ENCODE measurements at places on chromosomes 11 and 22.

DNA sequence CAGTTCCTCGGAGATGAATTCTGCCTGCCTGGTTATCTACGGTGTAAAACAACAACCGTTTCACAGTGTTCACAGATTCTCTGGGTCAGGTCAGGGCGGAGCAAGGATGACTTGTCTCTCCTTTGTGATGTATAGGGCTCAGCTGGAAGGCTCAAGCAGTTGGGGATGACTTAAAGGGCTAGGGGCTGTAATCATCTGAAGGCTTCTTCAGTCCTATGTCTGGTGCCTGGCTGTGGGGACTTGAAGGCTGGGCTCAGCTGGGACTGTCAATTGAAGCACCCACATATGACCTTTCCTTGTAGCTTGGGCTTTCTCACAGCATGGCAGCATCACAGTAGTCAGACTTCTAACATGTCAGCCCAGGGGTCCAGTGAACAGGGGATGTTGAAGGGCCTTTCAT lies 29.3 kb downstream of the EIF3F start:
- DNase-seq: no peak

DNA sequence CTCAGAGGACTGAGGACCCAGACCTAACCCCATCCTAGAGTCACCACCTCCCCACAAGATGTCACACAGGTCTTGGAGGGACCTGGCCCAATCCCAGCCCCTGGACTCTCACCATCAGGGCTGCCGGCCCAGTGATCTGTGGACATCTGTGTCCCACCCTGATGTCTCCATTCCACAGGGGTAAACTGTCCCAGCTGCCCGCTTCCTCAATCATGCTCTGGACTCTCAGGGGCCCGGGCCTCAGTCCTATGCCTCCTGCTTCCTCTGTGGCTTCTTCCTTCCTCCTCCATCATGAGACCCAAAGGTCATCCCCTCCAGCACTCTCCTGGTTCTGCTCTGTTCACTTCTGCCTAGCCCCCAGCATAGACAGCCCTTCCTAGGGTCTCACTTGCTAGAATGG lies 32.2 kb downstream of the ARAP1 start:
- no peak for DNase-seq

DNA sequence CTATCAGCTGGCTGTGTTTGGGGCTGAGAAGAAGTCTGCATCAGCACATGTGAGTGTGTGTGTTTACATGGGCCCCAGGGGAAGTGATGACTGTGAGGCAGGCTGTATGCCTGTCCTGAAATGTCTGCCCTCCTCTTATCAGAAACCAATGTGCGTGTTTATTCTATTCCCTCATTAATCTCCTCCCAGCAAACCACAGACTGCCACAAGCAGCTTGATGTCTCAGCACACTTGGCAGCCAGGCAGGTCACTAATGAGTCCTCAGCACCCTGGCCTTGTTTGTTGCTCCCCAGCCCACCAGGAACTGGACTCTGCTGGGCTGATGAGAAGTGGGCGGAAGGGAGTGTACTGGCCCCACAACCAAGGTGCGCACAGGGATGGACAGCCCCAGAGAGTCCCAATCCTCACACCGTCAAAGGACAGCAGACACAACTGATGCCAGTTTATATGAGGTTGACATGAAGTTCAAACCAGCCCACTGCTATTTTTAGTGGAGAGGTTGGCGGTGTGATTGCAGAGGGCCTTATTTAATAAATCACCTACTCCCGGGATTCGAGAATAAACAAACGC lies 225.8 kb downstream of the ETS1 start:
- no peak for DNase-seq

DNA sequence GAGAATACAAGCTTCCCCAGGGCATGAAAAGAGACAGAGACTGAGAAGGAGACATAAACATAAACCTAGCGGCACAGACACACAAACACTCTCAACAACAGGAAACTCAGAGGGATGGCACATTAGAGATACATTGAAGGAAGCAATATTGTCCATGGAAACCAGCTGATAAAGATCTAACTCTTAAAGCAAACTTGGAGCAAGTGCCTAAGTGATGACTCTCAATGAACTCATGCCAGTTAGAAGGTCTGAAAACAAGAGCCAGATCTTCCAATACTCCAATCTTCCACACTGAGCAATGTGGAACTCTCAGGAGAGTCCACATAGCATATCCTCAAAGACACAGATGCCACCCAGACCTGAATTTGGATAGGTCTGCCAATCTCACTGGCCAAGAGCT lies 168.8 kb upstream of the ISX start:
- no peak for DNase-seq

GRCh38 chr11:75365711-75366181 lies 14.3 kb upstream of the ARRB1 start:
- DNase-seq: no peak

Data from sciatic nerve (tissue), 2 donors.